ENCODE measurements at places on chromosomes 7 and 10. TPM values are rescaled to one million over a fixed set of nuclear protein-coding genes. Genes with fewer than 3 reads are reported as not detected.

Gene BTBD16
- total RNA-seq, result not detected

Gene DGKB
- total RNA-seq, result 0.12 TPM

Gene FBXL13
- 1.3 TPM for total RNA-seq

DNA sequence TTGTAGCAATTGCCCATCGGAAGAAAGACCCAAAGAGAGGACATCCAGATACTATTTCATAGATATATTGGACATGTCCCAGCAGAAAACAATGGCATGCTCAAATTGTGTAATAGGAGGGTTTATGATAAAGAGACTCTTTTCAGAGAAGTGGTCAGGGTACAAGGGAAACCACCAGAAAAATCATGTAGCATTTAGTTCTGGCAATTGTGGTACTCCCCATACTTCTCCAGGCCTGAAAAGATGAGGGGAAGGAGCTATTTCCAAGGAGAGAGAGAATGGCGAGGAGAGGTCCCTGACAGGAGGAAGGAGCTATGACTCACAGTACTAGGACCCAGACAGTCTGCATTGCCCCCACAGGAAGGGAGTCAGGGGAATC lies 68.4 kb upstream of the ADO start:
- H3K4me3 ChIP-seq, result no peak overlapping the region
- H3K36me3 ChIP-seq, result peaks cover 13% of the 10 kb centered on the region
- no peak overlapping the region for H3K27ac ChIP-seq

- no peak overlapping the region for H3K27ac ChIP-seq
- DNase-seq, result peak; percentile 58
- H3K4me1 ChIP-seq, result peaks cover 15% of the 10 kb centered on the region
- no peaks in the 10 kb centered on the region for H3K36me3 ChIP-seq
- no peak overlapping the region for H3K4me3 ChIP-seq
- H3K27me3 ChIP-seq, result peaks cover 20% of the 10 kb centered on the region
Observed at GRCh38 chr7:39810204-39810642, 139.8 kb upstream of the CDK13 start.

DNA sequence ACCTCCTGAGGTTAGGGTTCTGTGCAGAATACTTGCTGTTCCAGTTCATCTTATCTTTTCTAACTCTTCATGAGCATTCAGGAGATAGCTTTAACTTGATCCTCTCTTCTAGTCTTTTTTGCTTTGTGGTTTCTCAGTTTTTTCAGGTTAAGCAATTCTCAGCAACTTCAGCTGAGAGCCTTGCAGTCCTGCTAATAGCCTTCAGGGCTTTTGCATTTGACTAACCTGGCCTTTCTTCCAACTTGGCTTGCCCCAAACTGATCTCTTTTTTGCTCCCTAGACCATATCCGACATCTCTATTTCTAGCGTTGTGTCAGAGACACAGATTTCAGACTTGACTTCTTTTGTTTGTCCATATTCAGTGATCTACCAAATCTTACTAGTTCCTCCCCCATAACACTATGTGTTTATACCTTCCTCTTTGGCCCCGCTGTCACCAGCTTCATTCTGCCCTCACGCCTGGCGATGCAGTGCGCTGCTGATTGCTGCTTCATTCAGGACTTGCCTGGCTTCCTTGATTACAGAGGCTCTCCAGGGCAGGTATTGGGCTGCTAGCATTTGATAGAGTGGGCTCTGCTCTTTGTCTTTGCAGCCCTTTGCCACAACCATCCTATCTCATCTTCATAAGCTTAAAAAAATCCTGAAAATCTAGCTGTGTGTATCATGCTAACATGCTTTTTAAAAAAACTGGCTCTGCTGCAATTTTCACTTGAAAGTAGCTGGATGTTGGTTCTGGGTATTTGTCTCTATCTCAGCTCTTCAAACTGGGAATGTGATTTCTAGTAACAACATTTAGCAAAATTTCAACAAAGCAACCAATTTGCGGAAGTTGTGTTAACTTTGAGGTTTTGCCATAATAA lies 9.6 kb downstream of the CUL1 start:
- DNase-seq, result no peak
- no peaks in the 10 kb centered on the region for H3K27me3 ChIP-seq
- peaks cover 32% of the 10 kb centered on the region for H3K4me1 ChIP-seq
- H3K27ac ChIP-seq, result no peak overlapping the region

GRCh38 chr10:103327906-103328305 lies 23.0 kb downstream of the PCGF6 start:
- H3K4me1 ChIP-seq, result no peaks in the 10 kb centered on the region
- H3K36me3 ChIP-seq, result no peaks in the 10 kb centered on the region
- H3K27ac ChIP-seq, result no peak overlapping the region
- DNase-seq, result no peak
- no peaks in the 10 kb centered on the region for H3K27me3 ChIP-seq

DNA sequence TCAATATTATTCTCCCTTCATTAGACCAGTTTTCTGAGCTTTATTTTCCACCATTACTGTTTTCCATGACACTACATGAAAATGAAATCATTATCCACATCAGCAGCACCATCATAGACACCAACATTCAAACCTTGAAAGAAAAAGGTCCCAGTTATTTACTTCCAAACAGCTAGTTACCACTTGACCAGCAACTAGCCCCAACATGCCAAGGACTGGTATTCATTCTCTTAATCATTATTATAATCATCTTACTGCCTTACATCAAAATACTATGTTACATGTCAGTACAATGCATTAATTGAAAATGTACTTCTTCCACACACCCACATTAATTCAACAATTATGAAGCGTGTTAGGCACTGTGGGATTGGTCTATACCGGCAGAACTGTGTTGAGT lies 199.4 kb downstream of the TSPAN12 start:
- H3K36me3 ChIP-seq, result no peaks in the 10 kb centered on the region
- no peak overlapping the region for H3K4me3 ChIP-seq
- H3K4me1 ChIP-seq, result peaks cover 11% of the 10 kb centered on the region

Data from Calu3 (cell line).